KBM-7 (cell line): ENCODE measurements at places on chromosomes 12 and 14.

DNA sequence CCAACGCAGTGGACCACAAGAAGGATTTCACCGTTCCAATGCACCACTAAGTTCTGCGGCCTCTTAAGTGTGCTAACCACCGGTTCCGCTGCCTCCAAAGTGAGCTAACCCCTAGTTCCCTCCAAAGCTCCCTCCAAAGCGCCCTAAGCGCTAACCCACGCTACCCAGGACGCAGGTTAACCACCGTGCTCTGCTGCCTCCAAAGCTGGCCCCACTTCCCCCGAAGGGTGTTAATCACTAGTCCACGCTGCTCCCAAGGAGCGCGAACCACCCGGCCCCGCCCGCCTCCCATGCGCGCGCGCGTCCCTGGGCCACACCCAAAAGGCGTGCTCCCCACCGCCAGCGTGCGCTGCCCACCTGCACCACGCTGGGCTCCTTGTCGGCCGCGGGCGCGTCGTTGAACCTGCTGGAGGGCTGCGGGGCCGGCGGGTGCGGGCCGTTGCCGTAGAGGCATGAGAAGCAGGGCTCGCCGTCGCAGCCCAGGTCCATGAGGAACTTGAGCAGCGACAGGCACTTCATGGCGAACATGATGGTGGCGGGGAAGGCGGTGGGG lies 11.7 kb downstream of the FAM181A start:
- DNase-seq, result no peak

DNA sequence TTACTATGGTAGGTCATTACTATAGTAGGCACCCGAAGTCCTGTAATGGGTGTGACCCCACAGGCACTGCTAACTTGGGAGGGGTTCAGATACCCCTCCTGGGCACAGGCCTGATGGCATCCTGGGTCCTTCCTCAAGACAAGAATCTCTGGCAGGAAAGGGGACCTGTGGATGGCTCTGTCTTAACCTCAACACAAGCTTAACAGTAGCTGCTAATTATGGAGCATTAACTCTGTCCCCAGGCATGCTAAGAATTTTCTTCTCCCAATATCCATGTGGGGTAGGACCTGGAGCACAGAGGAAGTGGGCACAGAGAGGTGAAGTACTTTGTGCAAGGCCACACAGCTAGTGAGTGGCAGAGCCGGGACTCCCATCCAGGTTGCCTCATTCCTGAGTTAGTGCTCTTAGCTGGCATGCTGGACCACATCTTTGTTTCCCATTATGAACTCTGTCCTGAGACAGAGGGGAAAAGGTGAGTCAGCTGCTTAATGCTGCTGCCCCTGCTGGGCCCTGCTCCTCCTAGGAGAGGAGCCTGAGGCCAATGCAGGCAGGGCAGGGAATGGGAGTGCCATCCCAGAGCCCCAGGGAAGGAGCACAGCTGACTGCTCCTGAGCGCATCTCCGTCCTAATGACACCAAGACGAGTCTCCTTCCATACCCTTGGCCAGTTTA lies 32.1 kb downstream of the GALNT16 start:
- no peak for DNase-seq

GRCh38 chr12:107448198-107448597 lies 237.4 kb upstream of the PWP1 start:
- DNase-seq, result no peak

GRCh38 chr14:33029511-33029910 lies 90.8 kb downstream of the NPAS3 start:
- DNase-seq, result no peak

DNA sequence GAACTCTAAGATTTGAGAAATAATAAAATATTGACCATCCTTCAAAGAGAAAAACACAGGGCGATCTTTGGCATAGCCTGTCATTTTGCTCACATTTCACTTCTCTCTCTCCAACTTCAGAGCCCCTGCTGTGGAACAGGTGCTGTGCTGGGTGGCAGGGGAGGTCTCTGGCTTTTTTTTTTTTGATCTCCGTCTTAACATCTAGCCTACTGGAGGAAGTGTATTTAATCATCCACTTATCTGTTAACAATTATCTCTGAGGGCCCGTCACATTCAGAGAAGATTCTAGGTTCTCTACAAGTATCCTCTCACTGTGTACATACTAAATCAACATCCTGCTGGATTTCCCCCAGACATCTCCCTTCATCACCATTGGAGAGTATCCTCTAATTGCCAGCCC lies 34.1 kb downstream of the CHST11 start:
- DNase-seq, result no peak
